ENCODE measurements at places on chromosomes 7 and 10.

GRCh38 chr7:74181821-74182220 is 7.7 kb downstream of the EIF4H start:
- no peak for DNase-seq

- DNase-seq: peak; percentile 18
Observed at GRCh38 chr10:112115781-112116385, 67.7 kb downstream of the GPAM start.

- no peak for DNase-seq
Observed at GRCh38 chr7:55657654-55658053, 85.4 kb upstream of the VOPP1 start.

DNA sequence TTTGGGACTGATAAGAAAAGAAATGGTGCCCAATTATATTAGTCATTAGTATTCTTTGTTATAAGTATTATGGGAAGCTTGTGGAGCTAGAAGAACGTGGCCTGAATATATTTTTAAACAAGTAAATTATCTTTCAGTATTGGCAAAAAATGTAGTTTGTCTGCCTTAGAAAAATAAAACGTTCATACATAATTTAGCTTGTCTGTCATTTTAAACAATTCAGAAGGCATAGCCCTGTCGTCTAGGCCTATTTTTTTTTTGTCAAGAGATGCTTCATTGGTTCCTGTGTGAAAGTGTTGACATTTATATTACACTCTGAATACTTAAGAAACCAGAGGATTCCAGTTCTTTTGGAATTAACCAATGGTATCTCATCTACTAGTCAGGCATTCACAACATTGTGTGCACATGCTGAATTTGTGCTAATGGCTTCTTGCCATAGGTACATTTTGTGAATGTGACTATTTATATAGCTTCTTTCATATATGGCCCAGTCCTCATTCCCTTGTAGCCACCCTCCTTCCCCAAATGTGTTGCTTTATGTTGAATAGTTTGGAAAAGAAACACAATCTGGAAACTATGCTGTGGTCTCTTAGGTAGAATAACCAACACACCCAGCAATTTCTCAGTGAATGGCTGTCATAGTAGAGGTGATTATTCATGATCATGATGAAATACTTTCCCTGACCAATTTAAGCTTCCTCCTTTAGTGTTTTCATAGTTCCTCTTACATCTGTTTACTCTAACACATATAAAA is 435.8 kb downstream of the EXOC4 start:
- DNase-seq: no peak

GRCh38 chr10:58781873-58782488 is 269.3 kb downstream of the BICC1 start:
- DNase-seq: peak; percentile 42

DNA sequence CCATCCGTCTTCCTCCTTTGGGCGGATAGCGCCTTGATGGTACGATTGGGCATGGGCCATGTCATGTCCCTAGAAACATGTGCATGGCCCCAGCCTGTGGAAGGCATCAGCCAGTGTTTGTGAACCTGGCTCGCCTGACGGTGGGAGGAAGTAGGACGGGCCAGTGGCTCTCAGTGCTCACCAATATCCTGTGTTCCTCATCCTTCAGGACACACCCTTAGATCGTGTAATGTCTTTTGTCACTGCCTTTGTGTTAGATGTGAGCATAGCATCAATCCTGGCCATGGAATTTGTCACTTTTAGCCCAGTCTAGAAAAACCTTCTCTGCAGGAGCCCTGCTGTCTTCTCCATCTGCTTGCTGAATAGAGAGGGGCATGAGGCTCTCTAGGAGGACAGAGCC is 77.6 kb downstream of the PFKFB3 start:
- DNase-seq: no peak

DNA sequence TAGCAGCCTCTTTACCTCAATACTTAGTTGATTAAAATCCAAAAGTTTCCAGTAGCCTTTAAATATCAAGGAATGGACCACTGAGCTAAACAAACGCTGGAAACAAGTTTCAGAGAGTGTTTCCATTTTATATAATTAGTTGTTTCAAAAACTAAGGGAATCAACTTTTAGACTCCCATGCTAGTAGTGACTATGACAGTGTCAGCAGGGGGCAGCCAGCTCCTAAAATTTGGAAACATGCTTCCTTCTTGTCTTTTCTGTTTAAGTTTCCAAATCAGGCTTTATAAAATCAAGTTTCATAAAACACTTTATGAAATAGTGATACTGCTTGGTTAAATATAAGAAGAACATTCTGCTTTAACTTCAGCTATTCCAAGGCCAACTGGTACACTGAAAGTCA is 138.2 kb upstream of the TMEM229A start:
- no peak for DNase-seq

DNA sequence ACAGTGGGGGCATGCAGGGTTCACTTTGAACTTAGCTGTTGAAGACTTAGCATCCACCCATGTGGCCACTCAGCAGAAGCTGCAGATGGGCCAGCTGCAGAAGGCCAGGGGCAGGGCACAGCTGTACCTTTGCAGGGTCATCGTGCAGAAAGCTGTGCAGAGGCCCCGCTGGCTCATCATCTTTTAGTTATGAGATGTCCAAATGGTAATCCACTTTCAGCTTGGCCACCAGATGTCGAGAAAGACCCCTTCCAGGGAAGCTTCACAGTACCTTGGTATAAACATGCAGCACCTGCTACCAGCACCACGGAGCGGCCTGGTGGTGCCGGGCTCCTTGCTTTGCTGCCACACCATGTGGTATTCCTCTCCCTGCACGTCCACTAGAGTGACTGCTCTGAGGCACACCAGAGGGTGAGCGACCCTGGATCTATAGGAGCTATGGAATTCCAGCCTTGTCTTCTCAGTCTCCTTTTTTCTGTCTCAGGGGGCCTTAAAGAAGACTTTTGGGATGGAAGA is 74.2 kb upstream of the LAMB4 start:
- DNase-seq: no peak

- DNase-seq: no peak
Observed at GRCh38 chr10:110203500-110204455, 3.6 kb upstream of the MXI1 start.

- DNase-seq: no peak
Observed at GRCh38 chr10:78134773-78135306, 101.2 kb downstream of the RPS24 start.

GRCh38 chr7:96097835-96098234 is 224.1 kb downstream of the SLC25A13 start:
- DNase-seq: no peak

All from renal cortex interstitium (tissue), 15 donors.